Left lung (tissue), 14 donors: ENCODE measurements at places on chromosomes 1 and 21.

DNA sequence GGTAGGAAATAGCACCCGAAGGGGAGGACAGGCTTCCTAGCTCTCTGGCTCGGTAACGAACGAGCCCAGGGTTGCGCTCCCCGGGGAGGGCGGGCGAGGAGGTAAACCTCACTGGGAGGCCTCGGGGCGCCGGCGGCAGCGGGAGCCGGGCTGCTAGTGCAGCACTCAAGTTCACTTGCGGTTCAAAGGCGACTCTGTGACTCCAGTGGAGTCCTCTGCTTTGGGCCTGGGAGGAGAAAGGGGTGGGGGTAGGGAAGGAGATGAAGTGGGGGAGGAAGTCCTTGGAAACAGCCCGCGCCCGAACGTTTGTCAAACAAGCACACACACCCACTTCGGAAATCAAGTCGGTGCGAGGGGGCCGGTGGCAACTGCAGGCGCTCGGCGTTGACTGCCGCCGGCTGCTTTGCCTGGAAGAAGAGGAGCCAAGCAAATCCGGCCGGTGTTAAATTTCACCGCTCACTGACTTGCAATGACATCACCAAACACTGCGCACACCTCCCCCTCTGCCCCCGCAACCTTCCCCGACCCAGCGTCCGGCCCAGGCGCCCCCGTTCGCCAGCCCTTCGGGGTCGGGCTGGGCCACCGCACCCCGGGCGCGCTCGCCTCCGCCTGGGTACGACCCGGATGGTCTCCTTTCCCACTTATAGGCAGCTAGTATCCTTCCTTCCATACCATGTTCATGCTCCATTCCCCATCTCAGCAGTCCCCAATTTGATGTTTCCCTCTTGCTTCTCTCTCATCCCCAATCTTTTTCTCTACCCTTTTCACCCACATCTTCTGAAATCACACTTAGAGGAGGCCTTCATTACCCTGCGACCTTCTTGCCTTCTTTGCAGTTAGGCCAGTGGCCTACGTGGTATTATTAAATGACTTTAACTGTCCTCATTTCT lies at the start of gene COL24A1:
Gene COL24A1, minus strand, starts transcription at position 207 of the 890 bp plus-strand sequence. CDS start 376 bp downstream, outside the sequence.
- peak; percentile 75 for DNase-seq

- DNase-seq = no peak
These were observed 12.7 kb upstream of the TRAF3IP3 start for GRCh38 chr1:209743145-209743482.

- peak; percentile 47 for DNase-seq
These were observed 26.8 kb downstream of the TRPM2 start for GRCh38 chr21:44379991-44380865.

- DNase-seq = no peak
These were observed 133.6 kb downstream of the TGFBR3 start for GRCh38 chr1:91752324-91752723.

DNA sequence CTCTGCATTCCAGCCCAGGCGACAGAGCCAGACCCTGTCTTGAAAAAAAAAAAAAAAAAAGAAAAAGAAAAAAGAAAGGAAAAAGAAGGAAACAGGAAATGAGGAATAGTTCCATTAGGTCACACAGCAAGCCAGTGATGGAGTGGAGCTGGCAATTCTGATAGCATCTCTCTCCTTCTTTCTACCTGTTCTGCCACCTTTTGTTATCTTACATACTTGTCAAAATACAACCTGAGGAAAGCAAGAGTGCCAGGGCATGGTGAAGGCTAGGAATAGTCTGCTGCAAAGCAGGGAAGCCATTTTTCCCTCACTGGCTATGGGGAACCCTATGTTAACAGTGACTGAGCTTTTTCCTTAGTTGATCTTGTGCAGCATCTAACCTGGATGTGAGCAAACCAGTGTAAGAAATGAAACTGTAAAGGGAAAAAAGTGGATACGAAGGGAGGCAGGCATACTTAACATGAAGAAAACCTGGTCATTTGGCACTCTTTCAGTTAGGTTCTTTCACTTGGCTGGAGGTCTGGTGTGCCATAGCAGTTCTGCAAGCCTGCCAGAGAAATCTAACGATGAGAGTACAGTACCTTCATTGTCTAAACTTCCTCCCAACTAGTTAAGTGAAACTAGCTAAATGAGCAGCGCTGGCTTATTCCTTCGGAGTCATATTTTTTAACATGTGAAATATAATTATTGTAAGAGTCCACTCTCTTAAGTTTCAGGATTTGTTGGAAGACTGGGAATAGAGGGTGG lies 17.9 kb upstream of the THEM5 start:
- no peak for DNase-seq

- no peak for DNase-seq
These were observed 90.6 kb downstream of the ST3GAL3 start for GRCh38 chr1:43797891-43798290.

GRCh38 chr1:9758559-9759121 lies 65.1 kb downstream of the CLSTN1 start:
- no peak for DNase-seq

GRCh38 chr1:210347112-210347511 lies 18.4 kb downstream of the HHAT start:
- no peak for DNase-seq

DNA sequence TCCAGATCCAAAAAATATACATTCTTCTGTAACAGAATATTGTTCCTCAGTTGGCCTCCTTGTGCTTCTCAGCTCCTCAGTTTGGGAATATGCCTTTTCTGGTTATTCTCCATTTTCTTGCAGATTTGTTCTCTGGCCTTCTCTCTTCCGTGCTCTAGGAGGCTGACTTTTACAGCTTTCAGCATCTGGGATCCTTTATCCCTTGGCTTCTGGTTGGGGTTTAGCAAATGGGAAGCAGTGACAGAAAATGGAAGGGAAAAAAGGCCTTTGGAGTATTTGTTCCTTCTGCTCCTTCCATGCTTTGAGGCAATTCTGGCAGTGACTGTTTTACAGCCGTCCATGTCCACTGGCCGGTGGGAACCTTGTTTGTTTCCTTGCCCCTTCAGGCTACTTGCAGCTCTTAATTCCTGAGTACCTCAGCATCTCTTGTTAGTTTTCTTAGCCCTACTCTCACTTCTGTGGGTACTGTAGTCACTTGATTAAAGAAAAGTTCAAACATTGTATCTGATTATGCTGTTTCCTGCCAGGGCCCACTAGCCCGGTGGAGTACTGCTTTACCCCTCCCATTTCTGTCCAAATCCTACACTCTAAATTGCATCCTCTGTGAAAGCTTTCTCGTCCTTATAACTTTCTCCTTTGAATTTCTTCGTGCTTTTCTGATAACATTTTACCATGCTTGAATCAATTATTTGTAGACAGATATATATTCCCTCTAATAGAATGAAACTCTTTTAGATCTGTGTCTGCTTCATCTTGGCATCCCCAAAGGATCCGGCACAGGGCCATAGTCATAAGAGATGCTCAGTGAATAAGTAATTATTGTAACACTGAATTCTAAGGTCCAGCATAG lies 118.2 kb downstream of the OSBPL9 start:
- no peak for DNase-seq

- no peak for DNase-seq
These were observed 20.7 kb upstream of the SPSB1 start for GRCh38 chr1:9271861-9272595.

- no peak for DNase-seq
These were observed 693 bp downstream of the SRSF10 start for GRCh38 chr1:23979387-23979880.
